Fibroblast of skin of abdomen (primary cell): ENCODE measurements at places on chromosomes 2 and 18.

- DNase-seq, result no peak
These were observed 126.4 kb downstream of the KCTD1 start for GRCh38 chr18:26421931-26422330.

DNA sequence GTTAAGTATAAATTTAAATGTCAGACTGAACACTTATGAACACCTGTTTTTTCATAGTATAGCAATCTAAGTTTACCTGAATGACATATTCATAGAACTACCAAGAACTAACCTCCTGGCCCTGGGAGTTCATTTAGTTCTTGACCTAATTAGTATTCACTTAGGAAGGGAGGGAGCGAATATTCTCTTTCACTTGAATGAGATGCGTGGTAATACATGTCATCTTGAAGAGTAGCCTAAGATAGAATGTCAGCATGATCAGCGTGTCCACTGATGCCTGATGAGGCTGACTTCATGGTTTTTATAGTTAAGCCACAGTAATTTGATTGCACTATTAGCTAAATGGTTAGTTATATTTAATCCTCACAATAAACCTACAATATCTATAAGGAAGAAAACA lies 13.3 kb downstream of the NDUFAF7 start:
- DNase-seq, result no peak

DNA sequence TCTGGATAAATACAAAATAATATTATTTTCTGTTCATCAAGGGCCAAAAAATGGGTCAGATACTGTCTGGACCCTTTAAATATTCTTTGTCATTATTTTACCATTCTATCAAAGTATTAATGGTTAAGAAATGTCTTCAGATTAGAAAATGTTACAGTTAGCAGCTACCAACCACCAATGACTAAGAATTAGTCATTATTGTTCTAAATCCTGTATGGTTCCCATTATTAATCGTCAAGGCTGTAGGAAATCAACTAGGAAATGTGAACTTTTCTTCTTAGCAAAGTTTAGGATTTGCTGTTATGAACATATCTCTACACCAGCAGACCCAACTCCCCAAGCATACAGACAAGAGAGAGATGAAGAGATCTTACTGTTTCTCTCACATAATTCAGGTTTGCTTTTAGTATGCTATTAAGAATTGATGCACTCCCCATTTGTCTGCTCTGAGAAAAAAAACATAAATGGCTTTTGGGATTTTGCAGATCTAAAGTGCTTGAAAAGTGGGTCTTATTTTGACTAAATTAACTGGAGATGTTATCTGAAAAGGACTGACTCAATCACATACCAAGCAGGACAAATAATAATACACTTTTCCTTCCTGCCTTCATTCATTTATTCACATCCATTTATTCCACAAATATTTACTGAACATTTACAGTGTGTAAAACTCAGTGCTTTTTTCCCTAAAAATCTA lies 147.7 kb downstream of the PPP1R1C start:
- DNase-seq, result peak; percentile 14

- DNase-seq, result peak; percentile 84
These were observed 166.2 kb downstream of the TCF4 start for GRCh38 chr18:55421615-55422419.

- DNase-seq, result no peak
These were observed 1.2 kb upstream of the ATF2 start for GRCh38 chr2:175169191-175169590.

DNA sequence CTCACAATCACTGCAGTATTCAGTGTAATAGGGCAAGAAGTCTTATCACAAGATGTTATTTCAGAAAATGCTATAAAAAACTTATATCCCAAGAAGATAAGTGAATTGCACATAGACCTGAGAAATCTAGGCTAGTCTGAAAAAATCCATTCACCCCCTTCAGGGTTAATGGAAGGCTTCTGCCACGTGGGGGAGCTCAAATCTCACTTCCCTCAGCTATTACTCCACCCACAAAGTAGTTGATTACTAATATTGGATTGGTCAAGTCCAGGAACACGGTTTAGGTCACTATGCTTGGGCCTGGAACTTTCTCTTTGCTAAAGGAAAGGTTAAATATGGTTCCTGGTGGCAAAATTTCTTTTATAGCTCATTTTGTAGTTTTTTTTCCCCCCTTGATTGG lies 51.2 kb upstream of the ADAM23 start:
- peak; percentile 31 for DNase-seq

DNA sequence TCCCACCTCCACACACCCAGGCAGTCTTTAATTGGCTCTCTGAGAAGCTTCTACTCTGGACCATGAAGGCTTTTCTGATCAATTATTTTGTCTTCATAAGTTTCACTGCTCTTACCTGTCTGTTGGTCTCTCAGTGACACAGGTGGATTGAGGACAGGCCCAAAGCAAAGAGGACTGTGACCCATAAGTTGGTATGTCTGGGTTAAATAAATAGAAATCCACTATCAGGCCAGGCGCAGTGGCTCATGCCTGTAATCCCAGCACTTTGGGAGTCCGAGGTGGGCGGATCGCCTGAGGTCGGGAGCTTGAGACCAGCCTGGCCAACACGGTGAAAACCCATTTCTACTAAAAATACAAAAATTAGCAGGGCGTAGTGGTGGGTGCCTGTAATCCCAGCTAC lies 2.7 kb upstream of the SLC16A14 start:
- no peak for DNase-seq

DNA sequence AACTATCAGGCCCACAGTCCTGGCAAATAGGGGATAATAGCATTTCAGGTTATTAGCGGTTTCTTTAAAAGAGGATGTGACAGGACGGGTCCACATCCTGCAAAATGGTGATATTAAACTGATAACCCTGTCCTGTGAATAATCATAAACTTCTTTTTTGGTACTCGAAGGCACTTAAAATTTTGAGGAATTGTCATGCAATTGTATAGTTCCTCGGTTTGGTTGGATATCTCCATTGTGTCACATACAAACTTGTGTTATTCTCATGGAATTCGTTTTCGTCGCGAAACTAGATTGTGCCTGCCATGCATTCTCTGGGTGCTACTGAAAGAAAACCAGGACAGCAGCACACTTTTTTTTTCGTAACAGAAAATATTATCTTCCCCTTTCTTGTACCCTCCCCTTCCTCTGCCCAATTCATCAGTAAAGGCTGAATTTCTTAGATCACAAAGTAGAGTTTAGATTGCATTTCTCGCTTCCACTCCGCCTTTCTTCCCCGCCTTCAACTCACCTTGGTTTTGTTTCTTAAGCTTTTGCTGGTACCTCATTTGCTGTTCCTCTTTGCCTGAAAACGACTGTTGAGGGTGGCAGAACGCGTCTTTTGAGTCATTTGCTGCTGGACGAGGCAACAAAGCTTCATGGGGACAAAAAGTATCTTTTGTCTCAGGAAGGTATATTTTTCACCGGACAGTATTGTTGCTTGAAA lies 1.3 kb downstream of the CERS6 start:
- no peak for DNase-seq

DNA sequence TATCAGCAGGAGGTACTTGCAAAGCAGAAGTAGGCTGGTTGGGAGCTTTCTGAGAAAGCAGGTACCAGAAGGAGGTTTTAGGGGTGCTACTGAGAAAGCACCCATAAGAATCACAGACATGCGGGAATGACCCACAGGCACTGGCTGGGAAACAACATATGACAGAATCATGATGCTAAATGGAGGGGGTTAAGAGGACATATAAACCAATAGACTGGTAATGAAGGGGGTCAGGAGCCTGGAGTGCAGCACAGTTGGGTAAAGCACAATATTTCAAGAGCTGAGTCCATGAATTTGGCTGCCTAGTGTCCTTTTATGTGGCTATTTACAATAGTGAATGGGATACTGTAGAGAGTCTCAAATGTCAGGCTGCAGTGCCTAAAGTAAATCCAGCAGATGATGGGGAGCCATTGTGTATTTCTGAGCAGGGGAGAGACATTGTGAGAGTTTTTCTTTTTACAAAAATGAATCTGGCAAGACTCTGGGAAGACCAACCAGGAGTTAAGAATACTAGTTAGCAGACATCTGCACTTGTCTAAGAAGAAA lies 27.6 kb upstream of the GMCL1 start:
- DNase-seq, result no peak
